CD4-positive, alpha-beta memory T cell (primary cell): ENCODE measurements at places on chromosomes 13 and 19. TPM values are rescaled to one million over a fixed set of nuclear protein-coding genes. Genes with fewer than 3 reads are reported as not detected.

DNA sequence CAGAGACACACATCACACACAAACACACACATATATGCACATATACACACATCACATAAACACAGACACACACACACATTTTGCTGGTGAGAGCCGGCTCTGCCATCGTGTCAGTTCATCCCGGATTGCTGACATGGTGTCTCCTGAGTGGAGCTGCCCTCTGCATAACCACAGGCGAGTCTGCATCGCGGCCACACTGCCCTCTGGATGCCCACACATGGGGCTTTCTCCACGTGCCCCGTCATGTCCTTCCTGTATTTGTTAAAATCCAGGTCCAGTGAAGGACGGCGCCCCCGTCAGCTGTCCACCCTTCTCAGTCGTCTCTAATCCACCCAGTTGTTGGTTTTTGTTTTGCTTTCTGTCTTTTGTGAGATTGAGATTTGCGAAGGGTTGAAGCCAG is 52.6 kb upstream of the F7 start:
- DNase-seq: no peak

DNA sequence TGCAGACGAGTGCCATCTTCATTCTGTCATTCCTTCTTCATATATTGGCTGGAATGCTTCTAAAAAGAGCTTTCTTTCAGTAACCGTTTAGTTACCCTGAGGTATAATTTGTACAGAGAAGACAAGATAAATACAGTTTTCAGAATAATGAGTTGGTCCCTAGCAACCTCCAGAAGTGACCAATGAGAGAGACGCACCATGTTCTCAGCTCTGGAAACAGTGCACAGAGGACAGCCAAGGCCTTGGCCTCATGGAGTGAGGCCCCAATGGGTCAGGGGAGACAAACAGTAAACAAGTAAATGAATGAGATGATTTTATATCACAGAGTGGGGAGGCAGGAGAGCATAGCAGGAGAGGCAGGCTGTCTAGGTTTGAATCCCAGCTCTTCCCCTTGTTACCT is 90.7 kb downstream of the DPF1 start:
- DNase-seq: no peak

DNA sequence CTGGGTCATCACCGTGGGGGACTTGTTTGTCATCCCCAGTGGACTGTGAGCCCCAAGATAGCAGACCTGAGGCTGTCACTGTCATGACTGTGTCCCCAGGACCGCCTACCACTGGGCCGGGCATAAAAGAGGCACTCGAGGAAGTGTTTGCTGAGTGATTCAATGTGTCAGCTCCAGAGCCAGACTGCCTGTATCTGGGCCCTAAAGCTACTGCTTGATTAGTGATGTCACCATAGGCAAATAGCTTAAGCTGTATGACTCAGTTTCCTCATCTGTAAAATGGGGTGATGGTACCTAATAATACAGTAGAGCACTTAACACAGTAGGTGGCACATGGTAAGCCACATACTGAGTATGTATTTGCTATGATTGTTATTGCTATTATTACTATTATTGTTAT is 11.2 kb upstream of the CEACAM19 start:
- DNase-seq: no peak

DNA sequence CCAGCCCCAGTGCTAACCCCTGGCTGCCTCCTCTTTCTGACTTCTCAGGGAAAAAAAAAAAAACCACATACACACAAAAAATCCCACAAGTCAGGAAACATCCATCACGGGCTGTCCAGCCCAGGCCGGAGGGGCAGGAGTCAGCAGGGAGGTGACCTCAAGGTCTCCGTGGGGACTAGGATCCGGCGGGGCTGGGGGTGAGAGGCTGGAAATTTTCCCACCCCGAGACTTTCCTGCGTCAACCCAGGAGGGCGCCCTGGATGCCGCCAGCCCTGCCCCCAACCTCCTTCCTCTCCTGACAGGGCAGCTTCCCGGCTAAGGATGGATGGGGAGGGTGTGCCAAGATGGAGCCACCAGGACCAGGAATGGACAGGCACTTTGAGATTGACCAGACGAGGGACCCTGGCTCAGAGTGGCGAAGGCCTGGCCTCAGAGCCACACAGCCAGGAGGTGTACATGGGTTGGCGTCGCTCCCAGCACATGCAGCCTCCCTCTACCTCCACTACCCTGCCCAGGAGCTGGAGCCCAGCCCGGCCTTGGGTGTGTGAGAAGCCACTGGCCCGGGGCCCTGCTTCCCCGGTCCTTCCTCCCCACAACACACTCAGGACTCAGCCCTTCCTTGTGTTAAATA is 33.3 kb downstream of the BLOC1S3 start:
- DNase-seq: no peak

GRCh38 chr19:18781885-18782527 is 9.1 kb downstream of the COMP start:
- no peak for DNase-seq

- no peak for DNase-seq
Measured at GRCh38 chr13:112938680-112939079, 30.3 kb upstream of the MCF2L start.

- DNase-seq: peak; percentile 2
Measured at GRCh38 chr13:111474136-111475002, 153.9 kb downstream of the TEX29 start.

Gene PRODH2
- not detected for total RNA-seq

Gene GRK1
- total RNA-seq: not detected
